ENCODE measurements at places on chromosomes 2 and 18.

DNA sequence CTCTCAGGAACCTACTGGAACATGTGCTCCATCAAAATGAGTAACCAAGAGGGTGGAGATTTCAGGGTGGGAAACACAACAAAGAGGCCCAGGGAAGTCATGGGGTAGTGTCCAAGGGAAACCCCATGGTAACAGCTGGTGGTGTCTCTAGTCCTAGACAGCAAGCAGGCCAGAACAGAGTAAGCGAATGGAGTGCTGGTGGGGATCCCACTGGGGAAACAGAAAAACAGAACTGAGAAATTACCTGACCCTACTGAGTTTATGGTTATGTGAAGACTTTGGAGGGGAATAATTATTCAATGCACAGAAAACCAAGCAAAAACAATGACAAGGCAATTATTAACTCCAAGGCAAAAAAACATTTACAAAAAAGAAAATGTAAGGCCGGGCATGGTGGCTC lies 16.9 kb downstream of the ERCC3 start:
- DNase-seq = no peak

GRCh38 chr2:100802066-100802465 lies 17.9 kb upstream of the NPAS2 start:
- no peak for DNase-seq

- DNase-seq = no peak
Measured at GRCh38 chr2:144912206-144912605, 392.3 kb upstream of the ZEB2 start.

DNA sequence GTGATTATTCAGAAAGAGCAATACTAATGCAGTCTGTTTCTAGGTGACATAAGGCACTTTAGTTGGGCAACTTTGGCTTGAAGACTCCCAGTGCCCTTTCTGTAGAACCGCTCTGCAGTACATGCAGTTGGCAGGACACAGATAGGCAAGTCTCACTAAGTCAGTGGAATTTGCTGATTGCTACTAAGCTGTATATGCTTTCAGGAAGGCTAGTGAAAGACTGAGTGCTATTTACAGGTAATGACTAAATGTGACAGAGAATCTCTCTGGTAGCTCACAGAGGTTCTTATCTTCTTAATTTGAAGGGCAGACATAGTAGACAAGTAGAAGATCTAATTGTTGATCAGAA lies 243.0 kb downstream of the WDPCP start:
- no peak for DNase-seq

DNA sequence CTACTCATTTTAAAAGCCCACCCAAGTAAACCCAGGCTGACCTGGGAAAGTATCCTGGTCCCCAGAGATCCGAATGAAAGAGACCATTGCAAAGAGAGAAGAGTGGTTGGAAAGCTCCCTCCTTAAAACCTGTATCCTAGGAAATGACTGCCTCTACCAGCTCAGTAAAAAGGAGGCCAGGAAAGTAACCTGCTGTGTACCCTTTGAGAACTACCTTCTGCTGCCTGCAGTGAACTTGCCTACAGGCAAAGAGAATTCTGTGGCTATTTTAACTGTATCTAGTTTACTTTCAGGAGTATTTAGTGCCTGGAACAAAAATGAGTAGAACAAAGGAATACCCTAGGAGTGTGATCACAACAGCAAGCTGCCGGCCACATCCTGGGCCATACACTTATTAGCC lies 641.7 kb upstream of the NRXN1 start:
- DNase-seq = no peak

- DNase-seq = no peak
Measured at GRCh38 chr2:219165058-219165911, 4.5 kb downstream of the SLC23A3 start.

DNA sequence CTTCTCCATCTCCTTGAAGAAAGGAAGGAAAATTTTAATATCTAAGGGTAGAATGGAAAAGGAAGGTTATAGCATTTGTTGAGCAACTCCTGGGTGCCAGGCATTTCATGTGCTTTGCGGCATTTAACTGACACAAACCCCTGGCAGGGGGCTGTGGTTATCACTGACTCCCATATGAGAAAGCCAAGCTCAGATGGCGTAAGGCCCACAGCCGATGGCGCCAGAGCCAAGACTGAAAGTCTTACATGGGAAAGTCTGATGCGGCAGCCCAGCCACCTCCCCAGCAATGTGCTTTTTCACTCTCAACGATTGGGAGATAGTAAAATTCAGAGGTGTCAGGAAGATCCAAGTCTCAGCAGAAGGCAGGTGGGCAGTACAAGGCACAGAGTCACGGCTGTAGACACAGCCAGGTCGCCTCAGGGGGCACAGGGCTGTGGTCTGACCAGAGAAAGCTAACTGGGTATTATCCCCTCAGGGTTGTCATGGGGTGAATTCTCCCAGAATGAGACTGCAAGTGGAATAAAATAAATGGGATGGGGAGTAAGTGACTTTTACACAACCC lies 324.2 kb upstream of the NCKAP5 start:
- DNase-seq = no peak

- no peak for DNase-seq
Measured at GRCh38 chr2:119416299-119416923, 15.2 kb upstream of the TMEM37 start.

DNA sequence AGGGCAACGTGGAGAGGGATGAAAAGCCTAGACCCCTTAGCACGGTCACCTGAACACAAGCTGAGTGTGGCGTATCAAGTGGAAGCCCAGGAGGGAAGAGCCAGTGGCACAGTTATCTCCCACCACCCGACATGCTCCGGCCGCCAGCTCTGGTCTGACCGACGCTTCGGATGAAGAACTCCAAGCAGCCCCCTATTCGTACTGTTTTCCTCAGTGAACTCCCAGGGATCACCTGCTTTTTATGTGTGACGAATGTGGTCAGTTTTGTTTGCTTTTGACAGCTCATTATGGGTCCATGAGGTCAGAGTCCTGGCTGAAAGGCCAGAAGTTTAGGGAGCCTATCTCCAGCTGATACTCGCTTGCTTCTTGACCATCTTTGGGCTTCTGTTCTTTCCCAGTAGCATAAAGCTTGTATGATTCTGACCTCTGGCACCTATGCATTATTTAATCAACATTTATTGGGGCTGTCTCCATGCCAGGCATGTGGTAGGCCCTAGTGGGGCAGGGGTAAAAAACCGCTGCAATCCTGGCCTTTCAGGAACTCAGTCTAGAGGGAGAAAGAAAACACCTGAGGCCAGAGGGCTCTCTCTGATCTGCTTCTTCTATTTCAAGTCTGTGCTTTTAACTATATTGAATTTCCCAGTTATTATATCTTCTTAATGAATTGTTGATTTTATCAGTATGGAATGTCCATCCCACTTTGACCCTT lies 33.0 kb upstream of the MRPL33 start:
- DNase-seq = no peak

DNA sequence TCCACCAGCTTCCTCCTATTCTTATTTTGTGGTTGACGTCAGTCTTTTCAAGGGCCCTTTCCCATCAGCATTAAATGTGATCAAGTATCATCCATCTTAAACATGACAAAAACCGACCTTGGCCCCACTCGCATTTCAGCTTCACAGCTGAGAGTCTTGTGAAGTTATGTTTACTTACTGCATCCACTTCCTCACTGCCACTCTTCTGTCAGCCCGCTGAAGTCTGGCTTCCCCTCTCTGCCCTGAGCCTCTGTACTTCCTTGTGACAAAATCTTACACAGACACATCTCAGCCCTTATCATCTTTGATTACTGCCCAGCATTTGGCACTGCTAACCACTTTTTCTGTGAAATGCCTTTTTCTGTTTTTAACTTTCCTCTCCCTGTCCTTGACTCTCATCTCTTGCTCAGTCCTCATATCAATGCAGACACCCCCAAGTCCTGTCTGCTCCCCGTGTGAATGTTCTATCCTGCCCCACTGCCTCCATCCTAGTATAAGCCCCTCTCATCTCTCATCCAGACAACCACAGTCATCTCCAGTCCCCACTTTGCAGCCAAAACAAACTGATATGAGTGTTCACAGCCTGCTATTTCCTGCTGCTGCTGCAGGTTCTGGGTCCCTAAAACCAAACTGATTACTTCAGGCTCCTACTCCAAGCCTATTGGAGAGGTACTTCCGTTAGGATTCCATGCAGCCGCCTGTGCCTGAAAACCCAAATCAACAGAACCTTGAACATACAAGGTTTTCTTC lies 31.4 kb downstream of the FOSL2 start:
- peak; percentile 57 for DNase-seq

GRCh38 chr2:229408356-229408755 lies 137.3 kb upstream of the PID1 start:
- DNase-seq = no peak

GRCh38 chr2:108446703-108447102 lies 2.3 kb upstream of the GCC2 start:
- no peak for DNase-seq

GRCh38 chr2:149566652-149567051 lies 20.9 kb downstream of the MMADHC start:
- no peak for DNase-seq

DNA sequence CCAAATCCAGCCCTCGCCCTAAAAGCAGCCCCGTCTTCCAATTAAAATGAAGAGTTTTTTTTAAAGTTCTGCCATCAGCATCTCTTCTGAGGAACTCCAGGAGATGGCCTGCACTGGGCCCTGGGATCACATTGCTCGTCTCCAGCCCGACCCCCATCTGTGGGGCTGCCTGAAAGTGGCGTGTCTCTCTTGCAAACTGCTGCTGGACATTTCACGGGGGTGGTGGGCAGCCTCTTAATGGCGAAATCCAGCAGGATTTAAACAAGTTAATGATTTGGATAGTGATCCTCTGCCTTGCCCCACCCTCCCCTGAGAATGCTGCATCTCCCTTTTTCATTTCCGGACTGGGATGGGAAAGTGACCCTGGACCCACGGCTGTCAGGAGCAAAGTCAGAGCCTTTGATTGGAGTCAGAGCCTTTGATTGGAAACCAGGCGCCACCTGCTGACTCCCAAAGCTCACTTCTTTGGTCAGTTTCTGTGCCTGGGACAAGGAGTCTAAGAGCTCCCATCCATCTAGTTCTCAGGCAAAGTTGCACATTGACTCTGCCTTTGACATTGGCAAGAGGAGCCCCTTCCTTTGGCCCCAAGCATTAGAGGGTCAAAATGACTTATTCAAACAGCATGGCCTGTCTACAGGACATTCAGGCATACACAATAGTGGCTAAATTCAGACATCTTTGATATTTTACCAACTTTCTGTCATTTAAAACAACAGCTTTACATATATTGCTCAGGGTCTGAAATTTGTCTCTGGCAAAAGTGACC lies 155.2 kb downstream of the SH3BP4 start:
- peak; percentile 48 for DNase-seq

GRCh38 chr18:3358310-3358709 lies 91.7 kb upstream of the TGIF1 start:
- DNase-seq = no peak

DNA sequence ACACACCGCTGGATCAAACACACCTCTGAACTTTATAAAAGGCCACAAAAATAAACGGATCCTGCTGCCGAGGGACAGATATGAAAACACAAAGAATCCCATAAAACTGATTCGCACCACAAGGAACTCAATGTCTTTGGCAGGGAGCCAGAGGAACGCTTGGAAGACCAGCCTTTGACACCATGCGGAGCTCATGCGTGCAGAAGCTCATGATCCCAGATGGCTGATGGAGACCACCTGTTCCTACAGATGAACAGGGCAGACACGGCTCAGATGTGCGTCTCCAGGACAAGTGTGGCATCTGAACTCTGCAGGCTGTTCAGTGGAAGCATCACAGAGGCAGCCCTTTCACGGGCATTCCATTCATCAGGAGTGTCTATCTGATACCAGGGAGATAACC lies 24.9 kb downstream of the COPS9 start:
- no peak for DNase-seq

GRCh38 chr2:127358044-127358443 lies 29.7 kb downstream of the MAP3K2 start:
- no peak for DNase-seq

DNA sequence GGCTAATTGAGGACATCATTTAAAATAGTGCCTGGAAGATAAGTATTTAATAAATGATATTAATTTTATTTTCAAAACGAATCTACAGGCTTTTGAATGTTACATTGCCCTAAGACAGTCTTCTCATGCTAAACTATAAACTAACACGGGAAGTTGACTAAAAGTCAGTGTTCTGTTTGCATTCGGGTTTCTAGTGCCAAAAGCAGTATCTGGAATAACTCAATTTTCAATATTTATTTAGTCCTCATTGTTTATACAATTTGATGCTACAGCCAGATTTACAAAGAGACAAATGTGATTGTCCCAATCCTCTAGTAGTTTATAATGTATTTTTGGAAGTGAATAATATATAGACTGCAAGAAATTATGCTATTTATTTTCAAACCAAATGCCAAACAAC lies 429.2 kb downstream of the LRP1B start:
- no peak for DNase-seq

DNA sequence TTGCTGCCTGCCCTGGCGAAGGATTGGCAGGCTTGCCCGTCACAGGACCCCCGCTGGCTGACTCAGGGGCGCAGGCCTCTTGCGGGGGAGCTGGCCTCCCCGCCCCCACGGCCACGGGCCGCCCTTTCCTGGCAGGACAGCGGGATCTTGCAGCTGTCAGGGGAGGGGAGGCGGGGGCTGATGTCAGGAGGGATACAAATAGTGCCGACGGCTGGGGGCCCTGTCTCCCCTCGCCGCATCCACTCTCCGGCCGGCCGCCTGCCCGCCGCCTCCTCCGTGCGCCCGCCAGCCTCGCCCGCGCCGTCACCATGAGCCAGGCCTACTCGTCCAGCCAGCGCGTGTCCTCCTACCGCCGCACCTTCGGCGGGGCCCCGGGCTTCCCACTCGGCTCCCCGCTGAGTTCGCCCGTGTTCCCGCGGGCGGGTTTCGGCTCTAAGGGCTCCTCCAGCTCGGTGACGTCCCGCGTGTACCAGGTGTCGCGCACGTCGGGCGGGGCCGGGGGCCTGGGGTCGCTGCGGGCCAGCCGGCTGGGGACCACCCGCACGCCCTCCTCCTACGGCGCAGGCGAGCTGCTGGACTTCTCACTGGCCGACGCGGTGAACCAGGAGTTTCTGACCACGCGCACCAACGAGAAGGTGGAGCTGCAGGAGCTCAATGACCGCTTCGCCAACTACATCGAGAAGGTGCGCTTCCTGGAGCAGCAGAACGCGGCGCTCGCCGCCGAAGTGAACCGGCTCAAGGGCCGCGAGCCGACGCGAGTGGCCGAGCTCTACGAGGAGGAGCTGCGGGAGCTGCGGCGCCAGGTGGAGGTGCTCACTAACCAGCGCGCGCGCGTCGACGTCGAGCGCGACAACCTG lies at the start of gene DES:
Gene DES (plus strand): TSS at position 223 of the 857 bp plus-strand sequence. CDS start 86 bp downstream, at position 309.
- DNase-seq = no peak

- no peak for DNase-seq
Measured at GRCh38 chr18:31429623-31430022, 17.9 kb upstream of the DSG3 start.

DNA sequence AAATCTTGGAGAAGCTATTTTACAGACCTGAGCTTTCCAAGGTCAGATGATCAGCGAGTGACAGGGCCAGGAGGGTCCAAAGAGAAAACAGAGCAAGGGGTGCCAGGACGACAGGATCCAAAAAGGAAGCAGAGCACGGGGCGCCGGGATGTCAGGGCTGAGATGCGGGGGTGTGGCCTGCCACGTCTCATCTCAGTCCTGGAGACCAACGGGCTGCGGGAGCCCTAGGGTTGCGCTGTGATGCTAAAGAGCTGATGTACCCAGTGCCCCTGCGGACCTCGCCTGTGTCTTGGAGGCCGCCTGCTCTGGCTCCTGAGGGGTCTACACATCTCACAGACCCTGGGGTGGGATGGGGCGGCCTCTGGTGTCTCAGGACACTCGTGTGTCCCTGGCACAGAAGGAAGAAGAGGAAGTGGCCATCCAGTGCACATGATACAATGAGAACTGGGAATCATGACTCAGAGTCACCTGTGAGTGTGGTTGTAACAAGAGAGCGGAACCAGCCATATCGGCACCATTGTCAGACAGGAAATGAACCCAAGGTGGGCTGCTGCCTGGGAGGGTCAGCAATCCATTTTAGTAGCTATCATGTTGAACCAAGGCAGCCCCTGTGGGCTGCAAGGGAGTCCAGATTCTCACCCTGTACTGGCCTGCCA lies 97.8 kb downstream of the MYT1L start:
- no peak for DNase-seq
